Head of caudate nucleus (tissue), 42 donors: ENCODE measurements at places on chromosomes 3 and 15.

GRCh38 chr15:80474224-80475215 is 70.3 kb downstream of the ARNT2 start:
- no peak for DNase-seq

DNA sequence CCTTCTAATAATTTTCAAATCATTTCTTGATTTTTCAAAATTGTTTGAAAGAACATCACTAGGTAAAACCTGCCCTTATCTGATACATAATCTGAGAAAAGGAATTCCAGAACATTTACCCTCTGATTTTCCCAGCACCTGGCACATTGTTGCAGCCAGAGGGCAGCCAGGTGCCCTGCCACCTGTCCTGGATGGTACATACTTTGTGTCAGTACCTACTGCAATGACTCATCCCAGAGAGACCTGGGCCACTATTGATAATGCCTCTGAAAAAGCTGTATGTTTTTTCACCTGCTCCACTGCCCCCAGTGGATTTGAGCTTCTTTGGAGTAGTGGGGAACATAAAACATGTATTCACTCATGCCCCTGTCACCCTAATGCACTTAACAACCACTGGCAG is 648.9 kb upstream of the GBE1 start:
- DNase-seq = no peak

GRCh38 chr15:101139986-101140696 is 111.7 kb downstream of the CHSY1 start:
- no peak for DNase-seq

DNA sequence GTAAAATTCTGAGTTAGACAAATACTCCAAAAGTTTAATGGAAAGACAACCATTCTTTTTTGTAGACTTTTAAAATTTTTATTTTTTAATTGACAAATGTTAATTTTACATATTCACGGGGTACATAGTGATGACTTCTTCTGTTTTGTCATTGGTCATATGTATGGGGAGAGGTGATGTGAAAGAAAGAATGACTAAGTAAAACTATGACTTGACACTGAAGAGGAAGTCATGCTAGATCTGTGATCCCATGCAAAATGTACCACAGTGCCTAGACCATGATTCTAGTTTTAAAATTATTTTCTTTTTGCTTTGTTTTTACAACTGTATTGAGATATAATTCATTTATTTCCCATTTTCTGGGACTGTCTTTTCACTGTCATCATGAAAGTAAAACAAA is 281.6 kb downstream of the MBNL1 start:
- no peak for DNase-seq

DNA sequence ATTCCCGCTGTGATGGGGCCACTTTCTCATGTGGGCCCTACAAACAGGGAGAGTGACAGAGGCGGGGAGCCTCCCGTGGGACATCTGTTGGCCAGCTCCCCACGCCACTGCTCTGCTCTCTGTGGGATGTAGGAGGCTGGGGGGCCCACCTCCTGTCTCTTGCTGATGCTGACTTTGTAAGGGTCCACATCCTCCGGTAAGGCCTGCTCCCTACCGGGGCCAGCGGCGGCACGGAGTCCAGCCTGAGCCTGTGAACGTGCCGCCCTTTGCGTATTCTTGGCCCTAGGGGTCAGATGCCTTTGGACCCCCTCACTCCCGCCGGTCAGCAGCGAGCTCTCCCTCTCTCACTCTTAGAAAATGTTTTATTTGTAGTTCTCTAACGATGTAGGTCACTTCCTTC is 153.2 kb downstream of the LRRC28 start:
- no peak for DNase-seq

DNA sequence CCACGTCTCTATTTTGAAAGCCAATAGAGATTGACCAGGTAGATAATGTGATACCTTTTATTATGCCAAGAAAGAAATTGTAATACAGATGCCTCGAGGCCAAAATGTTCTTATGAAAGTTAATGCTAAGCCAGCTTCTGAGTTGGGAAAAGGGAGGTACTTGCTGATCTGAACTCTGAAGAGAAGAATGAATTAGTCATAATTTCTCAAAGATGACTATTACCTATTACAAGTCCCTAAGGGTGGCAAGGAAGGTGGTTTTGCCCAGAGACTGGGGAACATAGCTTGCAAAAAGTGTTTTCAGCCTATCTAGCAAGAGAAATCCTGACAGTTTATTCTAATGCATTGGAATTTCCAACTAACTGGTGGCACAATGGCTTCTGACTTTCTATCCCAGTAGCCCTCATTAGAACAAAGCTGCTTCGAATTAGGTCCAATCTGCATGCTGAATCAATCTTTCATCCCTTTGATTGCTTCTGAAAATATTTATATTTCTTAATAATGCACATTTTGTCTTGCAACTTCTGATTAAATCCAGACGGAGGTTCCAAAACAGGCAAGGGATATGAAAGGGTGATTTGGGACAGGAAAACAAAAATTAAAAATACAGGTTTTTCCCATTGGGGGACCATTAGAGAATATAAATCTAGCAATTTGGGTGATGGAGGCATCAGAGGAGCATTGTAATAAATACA is 17.7 kb upstream of the NR2F2 start:
- no peak for DNase-seq

DNA sequence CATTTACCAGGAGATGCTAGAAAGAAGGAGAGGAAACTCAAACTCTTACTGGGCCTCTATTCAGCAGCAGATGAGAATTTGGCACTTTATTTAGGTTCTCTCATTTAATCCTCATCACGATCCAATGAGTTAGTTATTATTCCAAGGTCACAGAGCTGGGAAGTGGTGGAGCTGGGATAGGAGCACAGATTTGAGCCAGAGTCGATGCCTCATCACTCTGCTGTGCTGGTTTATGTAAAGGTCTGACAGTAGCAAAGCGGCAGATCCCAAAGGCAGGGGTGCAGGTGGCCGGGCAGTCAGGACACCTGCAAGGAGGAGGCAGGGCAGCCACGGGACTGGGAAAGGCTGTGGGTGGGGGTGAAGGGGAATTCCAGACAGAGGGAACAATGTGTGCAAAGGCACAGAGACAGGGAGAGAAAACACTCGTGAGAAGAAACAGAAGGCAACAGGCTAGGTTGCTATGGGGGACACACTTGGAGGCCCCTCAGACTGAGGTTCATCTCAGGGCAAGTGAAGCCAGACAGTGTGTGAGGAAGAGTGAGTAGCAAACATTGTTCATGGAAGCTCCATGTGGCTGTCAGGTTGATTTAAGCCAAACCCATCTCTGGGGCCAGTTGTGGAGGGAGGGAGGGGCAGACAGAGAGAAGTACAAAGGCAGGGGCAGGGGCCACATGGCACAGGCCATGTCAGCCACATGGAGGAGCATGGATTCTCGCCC is 26.8 kb downstream of the RAB6B start:
- DNase-seq = no peak

GRCh38 chr3:4831580-4831950 is 147.7 kb upstream of the BHLHE40 start:
- DNase-seq = no peak

GRCh38 chr3:11712646-11713045 is 68.9 kb upstream of the VGLL4 start:
- no peak for DNase-seq

GRCh38 chr3:13205567-13206143 is 132.4 kb upstream of the IQSEC1 start:
- no peak for DNase-seq

GRCh38 chr15:93111451-93111850 is 22.4 kb upstream of the RGMA start:
- DNase-seq = no peak
